Smooth muscle cell of trachea (primary cell): ENCODE measurements at places on chromosomes 6 and 20. TPM values are rescaled to one million over a fixed set of nuclear protein-coding genes. Genes with fewer than 3 reads are reported as not detected.

CNKSR3 gene
- 7.8 and 10.8 TPM in 2 replicates for total RNA-seq

FAM209B gene
- not detected in 2 replicates for total RNA-seq

CD83 gene
- 4.5 and 7.3 TPM in 2 replicates for total RNA-seq

PCSK2 gene
- 0.17 TPM in 1 of 2 replicates, not detected in the other for total RNA-seq

MUC22 gene
- total RNA-seq: under 0.01 TPM in 1 of 2 replicates, not detected in the other

RAET1G gene
- total RNA-seq: 5.7 and 5.8 TPM in 2 replicates

MICAL1 gene
- 60.5 and 72.6 TPM in 2 replicates for total RNA-seq

CDH26 gene
- 0.50 TPM in 1 of 2 replicates, not detected in the other for total RNA-seq

ZC3H12D gene
- total RNA-seq: 0.15 and 0.17 TPM in 2 replicates

AVP gene
- total RNA-seq: not detected in 2 replicates

MRPL18 gene
- 78.4 and 107 TPM in 2 replicates for total RNA-seq

FOXP4 gene
- total RNA-seq: 1.3 and 3.3 TPM in 2 replicates

ENPP4 gene
- 0.50 and 1.0 TPM in 2 replicates for total RNA-seq

FRK gene
- 1.5 and 1.7 TPM in 2 replicates for total RNA-seq

HLA-G gene
- 0.17 TPM in 1 of 2 replicates, not detected in the other for total RNA-seq

OOEP gene
- total RNA-seq: 0.29 TPM in 1 of 2 replicates, not detected in the other

ID4 gene
- 3.6 and 3.8 TPM in 2 replicates for total RNA-seq

PKIB gene
- 2.6 and 11.1 TPM in 2 replicates for total RNA-seq

EIF2S2 gene
- 71.1 and 106 TPM in 2 replicates for total RNA-seq

BLCAP gene
- total RNA-seq: 26.0 and 42.5 TPM in 2 replicates

HUS1B gene
- 0.99 and 1.2 TPM in 2 replicates for total RNA-seq

TTLL9 gene
- 0.17 TPM in 1 of 2 replicates, not detected in the other for total RNA-seq

RAMACL gene
- 1.8 and 2.5 TPM in 2 replicates for total RNA-seq

RIPK1 gene
- total RNA-seq: 25.7 and 26.6 TPM in 2 replicates

TBCC gene
- total RNA-seq: 46.6 and 52.5 TPM in 2 replicates

RFX6 gene
- total RNA-seq: not detected in 2 replicates

HFE gene
- 20.7 and 29.5 TPM in 2 replicates for total RNA-seq

CD93 gene
- total RNA-seq: 1.0 TPM in 1 of 2 replicates, not detected in the other

KCNQ2 gene
- under 0.01 TPM in 1 of 2 replicates, not detected in the other for total RNA-seq

TTBK1 gene
- total RNA-seq: under 0.01 TPM in 1 of 2 replicates, not detected in the other

NMBR gene
- total RNA-seq: not detected in 2 replicates

VGLL2 gene
- not detected in 2 replicates for total RNA-seq

TUBB1 gene
- not detected in 2 replicates for total RNA-seq

HDGFL1 gene
- total RNA-seq: not detected in 2 replicates

ZNF165 gene
- total RNA-seq: 0.29 and 0.33 TPM in 2 replicates

DNMT3B gene
- total RNA-seq: 1.7 and 3.8 TPM in 2 replicates

MUC21 gene
- not detected in 2 replicates for total RNA-seq

MATN4 gene
- 0.33 TPM in 1 of 2 replicates, not detected in the other for total RNA-seq

LPA gene
- not detected in 2 replicates for total RNA-seq

MUCL3 gene
- total RNA-seq: not detected in 2 replicates

RPS6KA2 gene
- total RNA-seq: 60.4 and 122 TPM in 2 replicates

LY6G6F gene
- total RNA-seq: not detected in 2 replicates
